ENCODE measurements at places on chromosomes 4 and X. TPM values are rescaled to one million over a fixed set of nuclear protein-coding genes. Genes with fewer than 3 reads are reported as not detected.
A peak's percentile ranks its signal among the peaks of the same experiment; 100 is the strongest.

- DNase-seq: no peak
Measured at GRCh38 chr4:75786938-75787337, 62.6 kb downstream of the USO1 start.

DNA sequence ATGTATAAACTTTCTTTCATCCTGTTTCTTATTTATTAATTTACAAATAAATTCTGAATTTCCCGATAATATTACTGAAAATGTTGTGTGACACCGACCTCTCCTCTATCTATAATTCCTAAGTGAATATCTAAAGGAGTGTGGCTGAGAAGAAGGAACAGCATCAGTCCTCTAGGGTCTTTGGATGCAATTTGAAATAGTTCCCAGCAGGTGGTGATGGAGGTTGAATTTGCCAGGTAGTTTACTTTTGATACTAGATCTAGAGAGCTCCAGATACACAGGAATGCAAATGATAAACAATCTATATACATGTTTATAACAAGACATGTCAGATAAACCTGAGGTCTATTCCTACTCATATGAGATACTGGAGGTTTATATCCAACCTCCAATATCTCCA, 305.4 kb downstream of the PCDH18 start:
- no peak for DNase-seq

DNA sequence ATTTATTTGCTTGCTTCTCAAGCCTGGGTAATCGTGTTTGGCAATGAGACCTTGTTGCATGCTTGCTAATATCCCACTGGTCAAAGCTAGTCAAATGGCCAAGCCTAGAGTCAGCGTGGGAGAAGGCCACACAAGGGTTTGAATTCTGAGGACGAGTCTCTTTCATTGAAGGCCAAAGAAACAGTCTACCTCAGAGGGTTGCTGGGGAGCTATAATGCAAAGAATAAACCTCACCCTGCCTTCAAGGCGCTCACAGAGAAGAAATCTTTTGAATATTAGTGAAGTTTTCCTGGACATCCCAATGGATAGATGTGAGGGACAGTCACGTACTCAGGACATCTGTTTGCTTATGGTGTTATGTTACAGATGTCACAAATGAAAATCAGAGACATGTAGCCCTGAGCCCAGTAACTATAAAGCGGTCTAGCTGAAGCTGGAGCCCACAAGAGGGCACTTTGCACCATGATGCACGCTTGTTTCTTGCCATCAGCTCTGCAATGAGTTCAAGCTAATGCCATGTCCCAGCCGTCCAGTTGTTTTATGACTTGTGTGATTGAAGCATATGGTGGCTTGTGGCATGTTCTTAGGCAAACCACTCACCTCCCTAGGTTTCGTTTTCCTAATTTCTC, 1.1 kb upstream of the TLR3 start:
- no peak for DNase-seq

DNA sequence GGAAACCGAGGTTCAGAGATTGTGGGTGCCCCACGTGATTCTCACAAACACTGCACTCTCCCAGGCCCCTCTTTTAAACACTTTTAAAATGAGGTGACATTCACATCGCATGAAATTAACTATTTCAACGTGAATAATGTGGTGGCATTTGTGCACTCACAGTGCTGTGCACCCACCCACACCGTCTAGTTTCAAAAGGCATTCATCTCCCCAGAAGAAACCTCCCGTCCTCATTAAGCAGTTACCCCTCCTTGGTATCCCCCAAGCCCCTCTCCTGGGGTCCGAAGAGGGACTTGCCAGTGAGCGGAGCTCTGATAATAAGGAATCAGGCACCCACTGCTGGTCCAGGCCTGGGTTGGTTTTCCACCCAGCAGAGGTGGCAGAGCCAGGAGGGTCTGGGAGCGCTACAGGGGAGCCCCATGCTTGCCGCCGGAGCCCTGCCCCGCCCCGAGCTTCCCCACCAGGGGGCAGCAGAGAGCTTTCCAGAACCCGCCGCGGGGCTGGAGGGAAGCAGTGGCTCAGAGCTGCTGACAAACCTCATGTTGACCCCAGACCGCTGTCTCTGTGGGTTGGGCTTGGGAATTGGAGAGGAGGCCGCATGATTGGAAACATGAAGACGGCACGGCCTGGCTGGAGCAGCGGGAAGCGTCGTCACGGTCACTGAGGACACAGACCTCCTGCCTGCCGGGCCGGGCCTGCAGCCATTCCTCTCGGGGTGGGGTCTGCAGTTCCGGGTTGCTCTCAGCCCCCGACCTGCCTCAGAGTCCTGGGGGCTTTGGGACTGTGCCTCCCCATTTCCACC, 27.5 kb upstream of the HTRA3 start:
- DNase-seq: peak; percentile 93

UGT2B17 gene
- not detected for total RNA-seq

ADD1 gene
- total RNA-seq: 213 TPM

DNA sequence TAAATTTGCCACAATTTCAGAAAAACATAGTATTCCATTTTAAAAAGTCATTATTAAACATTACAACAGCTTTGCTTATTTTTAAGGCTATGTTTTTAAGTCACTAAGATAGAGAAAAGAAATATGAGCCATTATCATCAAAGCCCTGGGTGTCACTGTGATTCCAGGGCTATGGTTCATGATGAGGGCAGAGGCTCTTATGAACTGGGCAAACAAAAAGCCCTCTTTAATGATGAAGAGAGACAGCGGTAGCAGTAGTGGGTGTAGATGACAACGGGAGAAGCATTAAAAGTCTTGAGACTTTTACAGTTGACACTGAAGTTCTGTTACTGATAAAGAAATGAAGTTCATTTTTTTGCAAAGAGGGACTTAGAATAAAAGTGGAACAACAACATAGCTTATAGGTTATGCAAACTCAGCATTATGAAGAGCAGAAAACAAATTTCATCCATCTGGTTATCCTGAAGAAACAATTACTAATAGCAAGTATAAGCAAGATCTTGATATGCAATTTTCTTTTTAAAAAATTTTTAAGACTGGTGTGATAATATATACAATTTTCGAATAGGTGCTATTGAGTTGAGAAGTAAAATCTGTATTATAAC, 202.7 kb upstream of the ETNPPL start:
- no peak for DNase-seq

DNA sequence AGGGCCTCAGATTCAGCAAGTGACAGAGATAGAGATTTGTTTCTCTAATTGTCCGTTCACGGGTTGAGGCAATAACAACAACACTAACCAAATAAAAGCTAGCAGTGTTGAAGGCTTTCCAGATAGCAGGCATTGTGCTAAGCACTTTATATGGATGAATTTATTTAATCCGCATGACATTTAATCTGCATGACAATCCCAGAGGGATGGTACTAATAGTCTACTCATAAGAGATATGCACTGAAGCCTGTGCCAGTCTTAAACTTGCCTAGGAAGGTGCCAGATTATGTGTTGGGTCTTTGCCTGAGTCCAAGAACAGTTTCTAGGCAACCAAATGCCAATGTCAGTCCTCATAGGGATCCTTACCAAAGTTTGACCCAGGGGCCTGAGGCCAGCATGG, 37.7 kb upstream of the FAT1 start:
- no peak for DNase-seq

- peak; percentile 76 for DNase-seq
Measured at GRCh38 chr4:74934016-74934831, 1.3 kb downstream of the PARM1 start.

GRCh38 chr4:7158991-7159390, 33.3 kb upstream of the SORCS2 start:
- DNase-seq: peak; percentile 27

TLR8 gene
- 0.65 TPM for total RNA-seq

NDP gene
- total RNA-seq: 0.86 TPM

All from cardiac septum (tissue), 1 donor.